ENCODE measurements at places on chromosomes 5 and 9. TPM values are rescaled to one million over a fixed set of nuclear protein-coding genes. Genes with fewer than 3 reads are reported as not detected.

Gene ADGRV1
- total RNA-seq = not detected

Gene SELENOP
- total RNA-seq = 284 TPM

Gene FRMPD1
- 1.9 TPM for total RNA-seq

GRCh38 chr9:114390952-114391351 is 3.2 kb upstream of the AKNA start:
- no peak for DNase-seq

GRCh38 chr5:74384851-74385250 is 255.7 kb downstream of the ENC1 start:
- DNase-seq = no peak

All from Right ventricle myocardium inferior (tissue), 1 donor.